ENCODE measurements at places on chromosomes 7 and 10.

DNA sequence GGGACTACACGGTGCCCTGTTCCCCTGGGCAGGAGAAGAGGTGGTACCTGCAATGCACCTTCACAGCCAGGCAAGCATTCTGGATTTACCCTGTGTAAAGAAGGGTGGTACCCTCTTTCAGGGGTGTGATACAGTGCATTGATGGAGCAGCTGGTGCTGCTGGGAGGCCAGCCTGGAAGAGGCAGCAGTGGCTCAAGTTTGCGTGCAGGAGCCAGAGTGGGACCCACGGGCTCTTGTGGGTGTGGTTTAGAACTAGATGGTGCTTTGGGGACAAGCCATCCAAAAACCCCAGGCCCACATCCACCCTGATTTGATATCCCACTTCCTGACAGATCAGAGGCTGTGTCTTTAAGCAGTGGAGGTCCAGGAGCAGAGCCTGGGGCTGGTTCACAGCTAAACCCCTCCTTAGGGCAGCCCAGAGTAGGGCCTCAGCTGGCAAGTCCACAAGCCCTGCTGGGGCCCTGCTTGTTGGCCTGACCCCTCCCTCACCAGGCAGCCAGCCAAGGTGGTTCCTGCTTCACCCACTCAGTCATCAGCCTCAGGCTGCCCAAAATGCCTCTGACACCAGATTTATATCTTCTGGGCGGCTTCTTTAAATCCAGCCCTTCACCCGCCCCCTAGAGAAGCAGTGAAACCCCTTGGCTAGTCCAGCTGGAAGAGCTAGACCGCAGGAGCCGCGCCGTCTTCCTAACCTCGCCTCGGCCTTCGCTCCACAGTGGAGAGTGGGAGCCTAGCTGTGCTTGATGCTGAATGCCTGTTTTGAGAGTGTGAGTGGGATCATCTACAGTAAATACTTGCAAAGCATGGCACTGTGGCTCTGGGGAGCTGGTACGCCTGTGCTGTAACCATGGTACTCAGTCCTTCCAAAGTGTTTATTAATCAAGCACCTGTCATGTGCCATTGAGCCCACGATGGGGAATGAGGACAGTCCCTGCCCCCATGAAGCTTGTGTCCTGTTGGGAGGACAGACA is 1.4 kb upstream of the ASIC3 start:
- no peak for DNase-seq

GRCh38 chr7:33044401-33044718 is 18.2 kb downstream of the NT5C3A start:
- no peak for DNase-seq

DNA sequence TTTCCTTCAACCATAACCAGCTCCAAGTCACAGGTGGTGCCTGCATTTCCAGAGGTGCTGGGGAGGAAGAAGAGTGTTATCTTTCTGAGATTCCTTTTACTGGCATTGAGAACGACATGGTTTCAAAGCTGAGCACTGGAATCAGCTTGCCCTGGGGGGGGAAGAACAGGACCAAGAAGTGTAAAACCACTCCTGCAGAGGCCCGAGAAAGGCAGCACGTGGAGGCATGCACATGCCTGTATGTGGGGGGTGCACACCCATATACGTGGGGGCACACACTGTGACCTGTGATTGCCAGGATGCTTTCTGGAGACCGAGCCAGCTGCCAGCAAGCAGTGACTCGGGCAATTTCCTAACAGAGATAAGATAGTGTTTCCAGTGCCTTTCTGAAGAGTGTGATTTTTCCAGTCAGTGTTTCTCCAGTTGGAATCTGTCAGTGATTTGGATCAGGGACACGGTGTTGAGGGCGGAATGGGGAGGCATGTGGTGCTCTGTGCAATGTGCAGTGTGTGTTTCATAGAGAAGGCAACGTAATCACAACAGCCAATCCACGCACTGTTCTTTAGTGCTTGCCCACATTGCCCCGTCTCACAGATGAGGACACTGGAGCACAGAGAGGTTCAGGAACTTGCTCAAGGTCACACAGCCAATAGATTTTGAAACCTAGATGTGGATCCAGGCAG is 4.2 kb downstream of the LRRC27 start:
- DNase-seq: no peak

- DNase-seq: no peak
Measured at GRCh38 chr7:15279640-15280039, 282.2 kb downstream of the AGMO start.

DNA sequence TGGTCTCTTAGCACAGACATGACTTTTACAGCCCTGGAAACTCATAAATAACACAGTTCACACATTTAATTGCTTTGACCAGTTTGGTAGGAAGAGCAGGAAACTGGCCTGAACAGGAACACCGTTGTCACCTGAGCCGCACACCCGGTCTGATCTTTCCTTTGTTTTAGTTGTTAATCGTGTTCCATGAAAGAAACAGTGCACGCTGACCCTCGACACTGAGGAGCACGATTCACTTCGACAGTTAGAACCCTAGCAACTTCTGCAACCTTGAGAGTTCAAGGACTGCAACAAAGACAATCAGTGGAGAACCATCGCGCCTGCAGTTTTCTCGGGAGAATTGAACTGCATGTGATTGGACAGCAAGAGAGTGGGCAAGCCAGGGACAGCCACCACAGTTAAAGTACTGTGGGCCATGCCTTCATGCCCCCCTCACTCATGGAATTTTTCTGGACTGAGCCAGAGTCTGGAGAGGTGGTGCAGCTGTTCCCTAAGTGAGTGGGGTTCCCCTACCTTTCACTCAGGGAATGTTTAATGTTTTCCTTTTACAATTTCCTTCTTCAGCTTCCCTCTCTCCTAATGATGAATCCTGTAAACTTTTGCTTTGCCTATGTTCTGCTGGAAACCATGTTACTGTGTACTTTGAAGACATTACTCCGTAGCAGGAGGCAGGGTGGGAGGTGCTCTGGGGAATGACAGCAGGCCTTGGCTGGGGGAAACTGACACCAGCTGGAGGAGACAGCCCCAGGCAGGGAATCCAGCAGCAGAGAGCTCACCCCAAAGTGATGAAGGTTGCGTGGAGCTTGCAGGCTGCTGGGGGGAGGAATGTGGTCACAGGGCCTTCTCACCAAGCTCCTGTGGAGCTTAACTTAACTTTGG is 198.7 kb downstream of the ZNF438 start:
- no peak for DNase-seq

- DNase-seq: no peak
Measured at GRCh38 chr10:63410633-63411032, 55.1 kb downstream of the JMJD1C start.

DNA sequence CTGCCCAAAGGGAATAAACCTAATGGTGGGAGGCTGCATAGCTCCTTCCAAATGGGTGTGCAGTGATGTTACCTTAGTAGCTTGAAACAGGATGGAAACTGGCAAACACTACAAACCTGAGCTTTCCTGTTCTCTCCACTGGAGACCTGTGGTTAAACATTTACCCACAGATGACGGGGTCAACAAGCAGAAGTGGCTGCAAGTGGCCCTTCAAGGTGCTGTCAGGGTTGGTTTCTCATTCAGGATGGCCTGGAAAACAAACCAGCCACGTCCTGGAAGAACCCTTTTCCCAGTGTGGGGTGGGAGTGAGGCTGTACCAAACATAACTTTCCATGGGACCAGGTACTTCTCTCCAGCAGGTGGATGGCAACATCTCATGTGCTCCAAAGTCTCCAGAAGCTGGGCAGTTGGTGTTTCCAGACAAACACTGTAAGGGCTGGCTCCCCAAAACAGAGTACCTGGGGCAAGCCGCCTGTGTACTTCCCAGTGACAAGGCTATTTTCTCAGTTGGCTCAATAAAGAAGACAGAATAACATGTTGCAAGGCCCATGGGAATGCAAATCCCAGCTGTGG is 67.5 kb downstream of the DNAJB9 start:
- DNase-seq: no peak

GRCh38 chr10:80474941-80475340 is 20.8 kb downstream of the TSPAN14 start:
- DNase-seq: no peak

DNA sequence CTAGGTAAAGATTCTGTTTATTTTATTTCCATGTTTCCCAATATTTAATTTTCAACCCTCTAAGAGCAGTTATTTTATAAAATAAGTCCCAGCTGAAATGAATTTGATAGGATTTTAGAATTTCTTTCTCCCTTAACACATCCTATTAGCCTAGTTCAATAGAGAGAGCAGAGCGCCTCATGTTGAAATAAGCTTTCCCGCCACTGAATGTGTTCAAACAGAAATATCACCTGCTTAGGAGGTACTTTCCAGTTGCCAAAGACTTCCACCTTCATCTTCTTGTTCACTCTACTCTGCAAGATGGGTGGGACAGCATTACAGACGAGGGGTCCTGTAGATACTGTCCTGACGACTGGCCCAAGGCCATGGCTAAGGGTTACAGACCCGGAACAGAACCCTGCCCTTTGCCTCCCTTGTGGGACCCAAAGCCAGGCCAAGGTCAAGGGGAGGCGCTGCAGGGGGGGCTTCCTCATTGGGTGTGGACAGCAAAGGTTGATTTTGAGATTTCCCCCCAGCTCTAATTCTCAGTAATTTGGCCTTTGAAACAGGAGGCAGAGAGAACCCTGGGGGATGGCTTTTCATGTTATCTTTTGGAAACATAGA is 62.0 kb downstream of the PARP12 start:
- DNase-seq: no peak
